Smooth muscle cell of bladder (primary cell): ENCODE measurements at places on chromosomes 4 and X. TPM values are rescaled to one million over a fixed set of nuclear protein-coding genes. Genes with fewer than 3 reads are reported as not detected.

The ARMCX4 gene
- 4.1 and 4.8 TPM in 2 replicates for total RNA-seq

The ADH6 gene
- total RNA-seq, result not detected in 2 replicates

The CLCN5 gene
- total RNA-seq, result 6.3 and 12.1 TPM in 2 replicates

The UCP1 gene
- total RNA-seq, result not detected in 2 replicates

The MUC7 gene
- not detected in 2 replicates for total RNA-seq

The BCORL1 gene
- 1.1 and 1.7 TPM in 2 replicates for total RNA-seq

The UGT2B17 gene
- not detected in 2 replicates for total RNA-seq
